ENCODE measurements at places on chromosomes 7 and 10.

GRCh38 chr7:14305233-14305866 is 315.9 kb upstream of the ETV1 start:
- DNase-seq = no peak

DNA sequence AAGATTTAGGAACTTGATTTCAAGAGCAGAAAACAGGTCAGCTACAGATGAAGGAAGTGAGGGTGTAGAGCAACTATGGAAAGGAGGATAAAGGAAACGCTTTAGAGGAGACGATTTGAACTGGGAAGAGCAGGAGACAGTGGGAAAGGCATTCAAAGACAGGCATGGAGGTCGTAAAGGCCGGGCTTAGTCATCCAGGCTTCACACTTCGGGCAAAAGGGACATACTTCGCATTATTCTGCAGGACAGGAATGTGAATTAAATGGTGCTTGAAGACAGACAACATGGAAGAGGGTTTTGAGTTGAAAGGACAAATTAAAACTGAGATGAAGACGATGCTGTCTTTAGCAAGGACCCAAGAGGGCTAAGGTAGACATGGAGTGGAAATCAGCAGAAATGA is 8.1 kb downstream of the FAM171A1 start:
- no peak for DNase-seq

DNA sequence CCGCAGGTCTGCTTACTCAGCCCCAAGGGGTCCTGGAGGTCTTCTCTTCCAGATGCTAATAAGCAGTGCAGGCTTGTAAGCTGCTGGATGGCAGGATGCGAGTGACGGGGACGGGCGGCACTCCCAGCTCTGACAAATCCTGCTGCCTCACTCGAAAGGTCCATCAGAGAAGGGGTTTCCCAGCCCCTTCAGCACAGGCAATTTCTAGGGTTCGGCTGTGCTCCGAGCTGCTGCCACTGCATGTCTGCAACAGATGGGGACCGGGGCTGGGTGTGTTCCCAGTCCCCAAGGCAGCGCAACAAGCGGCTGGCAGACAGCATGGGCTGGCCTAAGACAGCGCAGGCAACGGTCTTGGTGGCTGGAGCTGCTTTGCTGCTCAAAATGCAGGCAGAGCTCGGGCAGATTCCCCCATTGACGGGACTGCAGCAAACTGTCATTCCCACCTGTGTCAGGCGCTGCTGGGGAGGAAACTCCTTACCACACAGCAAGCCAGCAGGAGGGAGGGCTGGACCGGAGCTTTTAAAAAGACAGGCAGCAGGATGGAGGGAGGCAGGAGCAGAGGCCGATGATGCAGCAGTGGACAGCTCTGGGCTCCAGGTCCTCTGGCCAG is 62.4 kb downstream of the PRKAG2 start:
- no peak for DNase-seq

DNA sequence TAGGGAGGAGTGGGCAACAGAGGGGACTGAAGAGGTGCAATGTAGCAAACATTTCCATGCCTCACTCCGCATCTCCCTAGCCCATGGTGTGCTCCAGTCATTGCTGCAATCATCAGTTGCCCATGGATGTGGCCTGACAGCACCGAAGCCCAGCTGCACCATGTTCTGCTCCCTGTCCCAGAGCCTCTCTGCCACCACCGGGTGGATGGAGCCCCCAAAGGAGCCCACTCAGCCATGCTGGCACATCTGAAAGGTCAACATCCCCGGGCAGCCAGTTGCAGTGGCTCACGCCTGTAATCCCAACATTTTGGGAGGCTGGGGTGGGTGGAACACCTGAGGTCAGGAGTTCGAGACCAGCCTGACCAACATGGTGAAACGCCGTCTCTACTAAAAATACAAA is 336.4 kb upstream of the ZMIZ1 start:
- DNase-seq = no peak

- DNase-seq = no peak
Measured at GRCh38 chr10:22593026-22593425, 121.4 kb downstream of the PIP4K2A start.

GRCh38 chr10:104067525-104067924 is 18.2 kb downstream of the COL17A1 start:
- no peak for DNase-seq

DNA sequence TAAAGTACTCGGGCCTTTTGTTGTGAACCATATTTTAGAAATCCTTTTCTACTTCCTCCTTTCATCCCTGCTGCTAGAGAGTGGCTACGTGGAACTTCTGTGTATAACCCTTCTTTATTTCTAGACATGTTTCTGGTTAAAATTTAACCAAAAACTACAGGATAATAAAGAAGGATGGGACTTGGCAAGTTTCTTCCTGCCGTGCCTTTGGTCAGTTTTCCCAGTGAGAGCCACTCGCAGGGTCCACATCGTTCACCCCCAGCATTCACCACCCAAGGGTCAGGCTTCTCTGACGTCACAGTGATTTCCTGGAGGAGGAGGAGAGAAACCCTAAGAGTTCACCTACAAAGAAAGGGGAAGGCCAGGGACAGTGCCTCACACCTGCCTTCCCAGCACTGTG is 45.4 kb downstream of the NKX6-2 start:
- DNase-seq = no peak

DNA sequence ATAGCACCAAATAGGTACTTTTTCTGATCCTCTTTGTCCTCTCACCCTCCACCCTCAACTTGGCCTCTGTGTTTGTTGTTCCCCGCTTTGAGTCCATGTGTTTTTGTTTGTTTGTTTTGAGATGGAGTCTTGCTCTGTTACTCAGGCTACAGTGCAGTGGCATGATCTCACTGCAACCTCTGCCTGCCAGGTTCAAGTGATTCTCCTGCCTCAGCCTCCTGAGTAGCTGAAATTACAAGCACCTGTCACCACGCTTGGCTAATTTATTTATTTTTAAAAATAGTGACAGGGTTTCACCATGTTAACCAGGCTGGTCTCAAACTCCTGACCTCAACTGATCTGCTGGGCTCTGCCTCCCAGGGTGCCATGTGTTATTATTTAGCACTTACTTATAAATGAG is 5.3 kb downstream of the ZNF273 start:
- DNase-seq = no peak

DNA sequence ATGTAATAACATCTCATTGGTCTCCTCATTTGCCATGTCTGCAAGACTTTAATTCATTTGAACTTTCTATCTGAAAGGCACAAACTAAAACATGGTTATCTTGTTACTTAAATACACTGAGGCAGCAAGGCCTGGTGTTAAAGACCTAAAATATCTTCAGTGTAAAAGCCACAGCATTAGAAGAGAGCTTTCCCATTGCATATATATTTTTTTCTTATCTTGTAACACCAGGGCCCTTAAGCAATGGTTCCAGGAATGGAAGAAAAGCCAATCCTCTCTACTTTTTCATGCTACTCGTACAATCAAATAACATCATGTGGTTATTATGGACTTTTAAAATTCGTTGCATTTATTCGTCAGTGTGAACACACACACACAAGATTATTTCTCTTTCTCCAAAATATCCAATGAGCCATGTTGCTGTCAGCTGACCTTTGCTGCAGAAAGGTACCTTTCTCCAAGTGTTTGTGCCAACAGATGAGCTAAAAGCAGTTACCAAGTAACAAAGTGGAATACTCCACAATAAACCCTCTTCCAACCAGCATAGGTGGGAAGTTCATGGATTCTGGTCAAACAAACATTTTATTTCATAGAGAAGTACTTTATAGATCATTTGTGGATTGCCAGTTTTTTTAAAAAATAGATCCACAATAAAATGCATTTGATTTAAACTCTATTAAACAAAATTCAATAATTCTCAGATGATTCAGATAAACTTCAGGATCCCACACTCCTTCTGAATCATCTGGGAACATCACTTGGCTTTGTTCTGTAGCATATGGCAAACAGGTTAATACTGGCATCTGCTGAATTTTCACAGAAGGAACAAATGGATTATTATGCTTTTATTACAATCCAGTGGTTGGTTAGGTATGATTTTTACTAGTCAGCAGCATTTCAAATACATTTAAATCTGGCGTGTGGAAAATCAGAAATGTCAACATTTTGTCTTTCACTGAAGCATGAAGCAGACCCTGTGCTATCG is 63.3 kb upstream of the AGBL3 start:
- DNase-seq = no peak

DNA sequence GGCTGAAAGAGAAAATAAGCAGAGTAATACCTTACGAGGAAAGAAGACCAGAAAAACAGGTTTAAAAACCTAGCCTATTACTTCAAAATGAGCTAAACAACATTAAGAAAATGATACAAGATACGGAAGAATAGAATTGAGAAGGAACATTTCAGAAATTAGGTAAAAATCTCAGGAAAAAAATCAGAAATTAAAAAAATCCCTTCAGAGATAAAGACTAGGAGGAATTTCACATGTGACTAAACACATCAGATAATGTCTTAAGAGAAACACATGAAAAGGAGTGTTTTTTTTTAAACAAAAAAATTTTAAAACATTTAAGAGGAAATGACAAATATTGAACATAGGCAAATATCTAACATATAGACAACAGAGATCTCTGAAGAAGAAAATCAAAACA is 33.3 kb downstream of the TNPO3 start:
- no peak for DNase-seq

DNA sequence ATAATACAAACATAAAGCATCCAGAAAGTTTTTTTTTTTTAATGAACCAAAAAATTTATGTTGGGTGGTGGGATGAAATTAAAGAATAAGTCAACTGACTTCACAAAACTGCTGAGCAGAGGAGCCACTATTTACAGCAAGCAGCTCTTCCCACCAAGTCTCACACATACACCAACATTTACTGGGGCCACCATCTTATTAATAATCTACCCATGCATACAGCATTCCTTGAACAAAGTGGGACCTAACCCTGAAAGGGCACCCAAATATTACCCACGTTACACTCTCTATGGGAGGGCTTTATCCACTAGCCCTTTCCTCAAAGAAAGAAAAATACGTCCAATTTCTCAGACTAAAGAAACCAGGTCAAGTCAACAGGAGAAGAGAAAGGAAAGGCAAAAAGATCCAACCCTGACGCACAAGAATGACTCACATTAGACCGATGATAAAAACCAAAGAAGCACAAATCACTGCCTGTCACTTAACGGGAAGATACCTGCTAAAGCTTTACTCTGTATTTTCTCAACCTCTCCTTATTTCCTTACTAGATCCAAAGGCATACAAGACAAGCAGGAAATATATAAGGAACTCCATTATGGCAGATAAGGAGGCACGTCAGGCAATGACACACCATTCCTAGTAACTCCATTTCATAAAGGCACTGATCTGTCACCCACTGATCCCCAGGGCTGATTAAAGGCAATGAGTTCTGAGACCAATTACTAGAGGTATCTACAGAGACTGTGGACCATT is 141.8 kb upstream of the ASAH2 start:
- no peak for DNase-seq

- DNase-seq = no peak
Measured at GRCh38 chr7:140010194-140010895, 52.4 kb downstream of the PARP12 start.

GRCh38 chr7:114269714-114270113 is 144.9 kb upstream of the FOXP2 start:
- DNase-seq = no peak

GRCh38 chr10:88853155-88853881 is 1.7 kb upstream of the ANKRD22 start:
- no peak for DNase-seq

GRCh38 chr10:86775056-86775869 is 18.8 kb downstream of the BMPR1A start:
- DNase-seq = no peak

DNA sequence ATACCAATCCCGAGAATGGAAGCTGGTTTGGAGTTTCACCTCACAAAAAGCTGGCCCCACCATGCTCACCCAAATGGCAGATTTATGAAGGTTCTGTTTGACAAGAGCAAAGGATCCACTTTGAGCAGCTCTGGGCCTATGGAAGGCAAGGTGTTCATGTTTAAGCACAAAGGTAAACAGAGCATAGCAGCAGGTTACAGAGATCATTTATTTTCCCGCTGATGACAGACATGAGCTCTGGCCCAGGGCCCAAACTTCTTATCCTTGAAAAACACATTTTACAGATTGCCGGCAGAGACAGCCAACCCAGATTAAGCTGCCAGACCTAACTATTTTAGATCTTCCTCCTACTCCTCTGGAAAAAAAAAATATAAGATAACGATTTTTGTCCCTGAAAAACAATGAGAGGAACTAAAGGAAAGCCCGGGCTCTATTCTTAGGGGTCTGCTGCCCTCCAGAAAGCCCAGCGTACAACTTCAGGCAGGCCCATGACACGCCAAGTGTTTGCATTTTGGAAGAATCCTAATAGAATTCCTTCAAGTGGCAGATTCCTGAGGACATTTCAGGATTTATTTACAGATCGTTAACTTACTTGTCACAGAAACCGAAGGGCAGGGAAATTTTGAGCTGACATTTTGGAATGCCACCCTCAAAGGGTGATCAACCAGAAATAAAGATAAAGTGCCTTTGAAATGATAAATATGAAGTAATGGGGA is 40.0 kb downstream of the SYPL1 start:
- no peak for DNase-seq

GRCh38 chr7:17489961-17490360 is 191.5 kb downstream of the AHR start:
- no peak for DNase-seq

DNA sequence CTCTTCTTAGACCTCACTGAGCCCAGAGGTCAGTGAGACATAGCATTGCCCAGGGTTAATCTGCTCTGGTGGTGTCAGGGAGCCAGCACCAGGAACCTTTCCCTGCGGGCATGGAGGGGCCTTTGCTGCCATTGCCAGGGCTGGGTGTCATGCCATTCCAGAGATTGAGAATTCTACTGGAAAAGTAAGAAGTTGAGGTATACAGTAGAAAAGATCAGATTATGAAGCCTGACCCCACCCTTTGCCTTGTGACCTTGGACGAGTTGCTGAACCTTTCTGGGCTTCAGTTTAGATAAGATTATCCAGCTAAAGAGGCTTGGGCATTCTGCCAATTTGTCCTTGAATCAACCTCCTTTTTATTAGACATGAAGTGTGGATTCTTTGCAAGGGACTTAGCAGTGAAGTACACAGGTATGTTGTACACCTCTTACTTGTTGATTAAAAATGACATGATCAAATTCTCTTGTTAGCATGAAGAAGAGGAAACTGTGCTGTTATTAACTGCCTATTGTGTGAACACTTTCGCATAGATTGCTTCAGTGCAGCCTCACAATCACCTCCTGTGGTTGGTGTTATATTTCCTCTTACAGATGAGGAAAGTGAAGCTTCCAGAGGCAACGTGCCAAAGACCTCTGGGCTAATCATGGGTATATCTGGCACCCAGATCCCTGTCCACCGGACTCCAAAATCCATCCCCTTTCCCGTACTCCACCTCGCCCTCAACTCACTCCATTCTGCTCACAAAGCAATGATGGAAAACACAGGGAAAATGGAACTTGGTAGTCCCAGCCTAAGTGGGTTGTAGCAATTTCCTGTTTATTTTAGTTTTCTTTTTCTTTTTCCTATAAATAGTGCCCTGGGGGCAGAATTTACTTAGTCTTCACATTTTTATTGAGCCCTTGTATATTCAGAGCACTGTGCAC is 151.3 kb downstream of the CAMK1D start:
- no peak for DNase-seq

DNA sequence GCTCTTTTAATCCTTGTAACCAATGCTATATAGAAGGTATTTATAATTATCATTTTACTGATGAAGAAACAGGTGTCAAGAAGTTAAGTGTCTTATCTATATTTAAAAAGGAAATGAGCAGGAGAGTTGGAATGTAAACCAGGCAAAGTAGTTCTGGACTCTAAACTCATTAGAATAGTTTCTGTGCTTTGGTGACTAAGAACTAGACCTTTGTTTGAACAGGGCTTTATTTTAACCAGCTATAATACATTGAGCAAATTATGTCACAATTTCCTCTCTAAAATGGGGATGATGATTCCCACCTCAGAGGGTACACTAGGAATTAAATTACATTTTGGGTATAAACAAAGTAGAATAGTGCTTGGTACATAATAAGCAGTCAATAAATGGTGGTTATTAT is 236.0 kb downstream of the MAGI2 start:
- DNase-seq = no peak
